Cerebellar nuclear complex (tissue), 1 donor: ENCODE measurements at places on chromosomes 2 and 18.

DNA sequence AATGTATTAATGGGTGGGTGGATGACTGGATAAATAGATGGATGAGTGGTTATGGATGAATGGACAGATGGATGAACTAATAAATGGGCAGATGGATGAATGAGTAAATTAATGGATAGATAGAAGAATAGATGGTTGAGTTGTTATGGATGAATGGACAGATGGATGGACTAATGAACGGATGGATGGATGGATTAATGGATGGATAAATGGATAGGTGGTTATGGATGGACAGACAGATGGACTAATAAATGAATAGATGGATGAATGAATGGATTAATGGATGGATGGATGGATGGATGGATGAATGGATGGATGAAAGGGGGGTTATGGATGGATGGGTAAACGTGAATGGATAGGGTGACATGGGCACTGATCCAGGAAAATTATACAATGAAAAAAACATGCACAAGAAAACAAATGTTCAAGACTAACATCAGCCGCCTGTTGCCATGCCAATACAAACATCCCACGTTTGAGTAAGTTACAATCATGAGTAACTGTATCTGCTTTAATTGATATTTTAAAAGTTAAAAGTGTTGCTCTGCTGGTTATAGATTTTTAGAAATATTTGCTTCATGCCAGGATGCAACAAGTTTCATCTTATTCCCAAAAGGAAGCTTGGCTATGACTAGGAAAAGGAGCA, 20.8 kb downstream of the PXDN start:
- DNase-seq: no peak

DNA sequence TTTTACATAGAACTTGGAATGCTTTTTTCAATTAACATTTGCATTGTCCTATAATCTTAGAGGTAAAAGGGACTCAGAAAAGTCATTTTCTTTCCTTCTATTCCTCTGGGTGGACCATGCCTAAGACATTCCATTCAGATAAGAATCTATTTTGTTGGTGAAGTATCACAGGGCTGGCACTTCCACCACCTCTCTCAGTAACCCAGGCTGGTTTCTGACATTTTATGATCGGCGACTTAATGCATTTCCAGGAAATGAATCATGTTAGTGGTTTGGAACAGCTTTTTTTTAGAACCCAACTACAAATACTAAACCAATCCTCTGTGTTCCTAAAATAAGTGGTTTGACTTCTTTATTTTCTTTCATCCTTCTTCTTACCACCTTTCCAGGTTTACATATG, 27.0 kb downstream of the GAD1 start:
- DNase-seq: no peak

DNA sequence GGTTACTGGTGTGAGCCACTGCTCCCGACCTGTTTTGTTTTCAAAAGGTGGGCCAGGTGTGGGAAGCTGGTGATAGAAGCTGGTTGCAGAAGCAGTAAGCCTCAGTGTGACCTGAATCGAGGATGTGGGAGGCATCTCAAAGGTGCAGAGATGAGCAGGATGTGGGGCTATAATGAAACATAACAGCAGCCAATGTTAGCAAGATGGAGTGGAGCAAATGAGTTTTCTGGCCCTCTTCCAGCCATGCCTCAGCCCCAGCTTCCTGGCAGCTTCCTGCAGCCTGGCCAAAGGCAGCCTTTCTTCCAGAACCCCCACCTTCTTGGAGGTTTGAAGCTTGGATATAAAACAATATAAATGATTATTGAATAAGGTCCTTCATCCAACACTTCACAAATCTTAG, 184.8 kb downstream of the NCK2 start:
- DNase-seq: no peak

DNA sequence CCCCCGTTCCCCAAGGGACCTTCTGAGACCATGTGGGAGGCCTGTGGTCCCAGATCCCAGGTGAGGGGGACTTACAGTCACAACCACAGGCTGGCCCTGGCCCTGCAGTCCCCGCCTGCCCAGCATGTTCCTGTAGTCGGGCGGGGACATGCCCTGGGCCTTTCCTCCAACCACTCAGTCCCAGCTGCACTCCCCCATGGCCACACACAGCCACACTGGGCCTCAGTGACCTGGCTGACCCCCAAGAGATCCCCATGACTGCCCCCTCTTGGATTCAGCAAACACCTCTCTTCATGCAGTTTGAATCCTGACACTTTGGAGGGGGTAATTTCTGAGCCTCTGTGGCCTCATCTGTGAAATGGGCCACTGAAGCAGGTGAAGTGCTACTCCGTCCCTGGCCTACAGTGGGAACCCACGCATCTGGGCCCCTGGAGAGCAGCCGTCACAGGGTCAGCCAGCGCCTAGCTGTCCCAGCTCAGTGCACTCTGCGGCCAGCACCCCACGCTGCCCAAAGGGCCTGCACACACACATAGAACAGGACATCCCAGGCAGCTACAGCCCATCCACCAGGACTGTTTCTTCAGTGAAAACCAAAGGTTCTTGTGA, 12.7 kb upstream of the ARHGEF4 start:
- DNase-seq: no peak

GRCh38 chr2:172340394-172340793, 87.0 kb upstream of the ITGA6 start:
- DNase-seq: no peak

GRCh38 chr2:157871415-157871814, 4.7 kb downstream of the ACVR1 start:
- DNase-seq: no peak

DNA sequence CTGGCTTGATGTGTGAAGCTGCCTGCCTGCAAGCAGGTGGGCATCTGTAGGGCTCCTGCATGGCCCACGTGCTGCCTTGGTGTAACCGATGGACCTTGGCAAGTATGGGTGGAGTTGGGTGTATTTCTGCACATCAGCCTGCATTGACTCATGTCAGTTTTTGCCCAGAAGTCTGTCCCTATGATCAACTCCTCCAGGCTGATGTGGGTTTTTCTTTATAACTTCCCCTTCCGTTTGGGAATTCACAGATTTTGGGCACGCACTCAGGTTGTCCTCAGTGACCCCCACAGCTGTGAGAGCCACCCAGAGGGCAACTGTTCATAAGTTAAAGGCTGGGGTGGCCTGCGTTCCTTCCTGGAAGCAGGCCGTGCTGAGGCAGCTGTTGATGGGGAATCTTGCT, 123.3 kb downstream of the NCK2 start:
- no peak for DNase-seq

DNA sequence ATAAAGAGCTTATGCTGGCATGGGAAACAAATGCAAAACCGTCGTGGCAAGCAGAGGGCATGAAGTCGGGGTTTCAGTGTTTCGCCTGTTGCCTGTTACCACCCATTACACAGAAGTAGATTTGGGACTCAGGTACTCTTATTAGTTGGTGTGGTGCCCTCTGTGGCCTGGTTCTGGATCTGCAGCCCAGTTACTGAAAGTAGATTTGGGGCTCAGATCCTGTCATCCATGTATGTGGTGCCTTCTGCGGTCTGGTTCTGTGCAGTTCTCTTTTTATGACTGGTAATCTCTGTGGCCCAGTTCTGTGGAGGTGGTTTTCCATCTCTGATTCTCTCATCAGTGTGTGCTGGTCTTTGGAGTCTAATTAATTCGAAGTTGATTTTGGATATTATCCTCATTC, 45.2 kb downstream of the ADNP2 start:
- DNase-seq: no peak

DNA sequence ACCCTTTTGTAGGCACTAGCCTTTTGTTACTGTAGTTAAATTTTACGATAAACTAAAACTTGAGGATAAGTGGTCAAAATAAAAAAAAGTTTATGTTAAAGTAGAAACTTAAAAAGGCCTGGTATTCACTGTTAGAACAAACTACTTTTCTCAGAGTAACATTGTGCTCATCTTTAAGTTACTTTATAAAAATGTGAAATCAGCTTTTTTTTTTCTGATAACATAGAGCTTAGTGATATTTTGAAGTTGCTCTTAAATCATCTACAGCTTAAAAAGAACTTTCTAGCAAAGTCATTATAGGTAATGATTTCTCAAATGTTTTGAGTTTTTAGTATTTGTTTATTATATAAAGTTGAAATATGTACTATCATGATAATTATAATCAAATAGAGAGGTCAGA, 125.3 kb downstream of the CAMKMT start:
- no peak for DNase-seq

GRCh38 chr18:43744960-43745745, 467.9 kb upstream of the SYT4 start:
- DNase-seq: no peak

- no peak for DNase-seq
Measured at GRCh38 chr2:196875414-196875813, 51.1 kb downstream of the PGAP1 start.

DNA sequence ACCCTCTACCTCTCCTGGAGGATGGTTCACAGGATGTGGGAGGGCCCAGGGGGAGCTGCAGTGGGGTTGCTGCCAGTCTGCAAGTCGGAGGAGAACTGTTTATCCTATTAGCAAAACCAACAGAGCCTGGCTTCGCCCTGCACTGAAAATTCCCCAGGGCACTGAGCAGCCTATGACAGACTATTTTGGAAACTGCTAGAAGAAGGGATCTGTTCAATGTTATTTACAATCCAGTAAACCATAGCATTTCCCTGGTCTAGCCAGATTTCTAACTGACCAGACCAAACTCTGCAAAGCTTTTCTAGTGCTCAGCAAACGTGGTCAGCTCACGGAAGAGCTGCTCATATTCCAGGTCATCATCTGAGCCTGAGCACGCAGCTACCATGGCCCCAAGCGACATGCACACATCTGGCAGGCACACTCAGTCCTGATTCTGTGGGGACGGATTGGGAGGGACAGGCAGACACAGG, 64.8 kb upstream of the PID1 start:
- DNase-seq: no peak

GRCh38 chr2:12289120-12289802, 427.5 kb upstream of the TRIB2 start:
- no peak for DNase-seq

- DNase-seq: no peak
Measured at GRCh38 chr2:179790235-179791217, 70.9 kb downstream of the ZNF385B start.

- DNase-seq: no peak
Measured at GRCh38 chr18:6606411-6607085, 123.0 kb upstream of the ARHGAP28 start.

DNA sequence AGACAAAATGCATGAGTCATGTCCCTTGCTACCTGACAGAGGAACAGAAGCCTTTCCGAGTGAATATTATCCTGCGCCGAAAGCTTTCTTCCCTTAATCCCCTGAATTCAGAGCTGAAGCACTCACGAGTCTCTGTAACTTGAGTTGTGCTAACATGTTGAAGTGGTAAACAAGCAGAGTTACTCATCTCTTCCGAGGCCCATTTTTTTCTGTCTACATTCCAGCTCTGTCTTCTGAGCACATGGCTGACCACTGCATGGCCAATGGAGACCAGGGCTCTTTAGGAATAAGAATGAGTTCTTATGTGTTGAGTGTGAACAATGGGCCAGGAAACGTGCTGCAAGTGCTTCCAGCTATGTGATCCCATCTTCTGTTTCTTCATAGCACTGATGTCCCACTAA, 73.1 kb upstream of the PID1 start:
- DNase-seq: no peak

- no peak for DNase-seq
Measured at GRCh38 chr2:200761266-200761665, 50.4 kb upstream of the BZW1 start.

- DNase-seq: no peak
Measured at GRCh38 chr2:164947281-164947680, 8.0 kb downstream of the SLC38A11 start.

GRCh38 chr2:193679847-193680246, 1485.1 kb upstream of the TMEFF2 start:
- DNase-seq: no peak

- DNase-seq: no peak
Measured at GRCh38 chr2:8169443-8169842, 512.4 kb upstream of the ID2 start.

DNA sequence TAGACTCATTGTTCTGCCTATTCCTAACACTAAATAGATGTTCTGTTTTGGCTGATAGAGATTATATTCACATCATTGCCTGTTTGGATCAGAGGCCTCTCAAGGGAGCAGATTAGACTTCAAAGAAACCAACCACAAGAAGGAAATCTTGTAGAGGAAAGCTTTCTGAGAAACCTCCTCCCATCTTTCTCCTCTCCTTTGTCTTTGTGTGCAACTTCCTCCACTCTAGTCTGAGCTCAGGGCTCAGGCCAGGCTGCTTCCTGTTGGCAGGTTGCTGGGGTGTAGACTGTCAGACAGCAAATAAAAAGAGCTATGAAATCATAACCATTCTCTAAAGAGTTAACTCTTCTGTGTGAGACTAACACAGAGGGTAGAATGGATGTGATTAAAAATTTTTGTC, 113.0 kb downstream of the TGFA start:
- DNase-seq: no peak

- DNase-seq: no peak
Measured at GRCh38 chr2:236215761-236216333, 47.7 kb upstream of the GBX2 start.

DNA sequence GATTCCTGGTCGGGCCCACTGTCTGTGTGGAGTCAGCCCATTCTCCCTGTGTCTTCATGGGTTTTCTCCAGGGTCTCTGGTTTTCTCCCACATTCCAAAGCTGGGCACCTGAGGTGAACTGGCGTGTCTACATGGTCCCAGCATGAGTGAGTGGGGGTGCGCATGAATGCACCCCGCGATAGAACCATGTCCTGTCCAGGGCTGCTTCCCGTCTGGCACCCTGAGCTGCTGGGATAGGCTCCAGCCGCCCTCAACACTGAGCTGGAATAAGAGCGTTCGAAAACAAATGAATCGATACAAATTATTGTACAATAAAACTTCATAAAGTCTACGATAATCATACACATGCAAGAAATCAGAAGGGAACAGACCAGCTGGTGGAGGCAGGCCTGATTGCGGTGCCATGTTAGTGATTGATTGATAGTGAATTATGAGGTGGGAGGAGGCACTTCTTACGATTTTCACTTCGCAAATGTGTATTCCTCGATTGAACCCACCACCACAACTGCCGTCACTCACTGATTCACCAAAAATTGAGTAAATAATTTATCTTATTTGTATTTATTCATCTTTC, 186.6 kb downstream of the MGAT5 start:
- DNase-seq: no peak

- no peak for DNase-seq
Measured at GRCh38 chr2:30293303-30293921, 62.1 kb downstream of the LBH start.

DNA sequence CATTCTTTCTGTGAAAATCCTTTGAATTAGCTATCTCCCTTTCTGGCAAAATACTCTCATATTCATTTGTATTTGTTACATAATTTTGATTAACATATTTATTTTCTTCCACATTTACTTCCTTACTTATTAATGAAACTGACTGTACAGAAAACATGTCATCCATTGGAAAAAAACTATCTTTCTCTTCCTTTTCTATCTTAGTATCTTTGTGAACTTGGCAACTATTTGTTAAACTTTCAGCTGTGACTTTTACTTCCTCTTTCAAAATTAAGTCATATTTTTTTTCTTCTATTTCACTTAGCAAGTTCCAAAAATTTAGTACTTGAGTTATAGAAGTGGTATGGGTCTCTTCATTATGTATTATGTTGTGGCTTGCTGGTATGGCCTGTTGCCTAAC, 2.6 kb downstream of the RAD51AP2 start:
- no peak for DNase-seq

- no peak for DNase-seq
Measured at GRCh38 chr2:121246704-121247255, 38.2 kb downstream of the TFCP2L1 start.

GRCh38 chr2:70388128-70388527, 86.3 kb upstream of the FAM136A start:
- DNase-seq: no peak
